ENCODE measurements at places on chromosomes 6 and 20.
A peak's percentile ranks its signal among the peaks of the same experiment; 100 is the strongest.

DNA sequence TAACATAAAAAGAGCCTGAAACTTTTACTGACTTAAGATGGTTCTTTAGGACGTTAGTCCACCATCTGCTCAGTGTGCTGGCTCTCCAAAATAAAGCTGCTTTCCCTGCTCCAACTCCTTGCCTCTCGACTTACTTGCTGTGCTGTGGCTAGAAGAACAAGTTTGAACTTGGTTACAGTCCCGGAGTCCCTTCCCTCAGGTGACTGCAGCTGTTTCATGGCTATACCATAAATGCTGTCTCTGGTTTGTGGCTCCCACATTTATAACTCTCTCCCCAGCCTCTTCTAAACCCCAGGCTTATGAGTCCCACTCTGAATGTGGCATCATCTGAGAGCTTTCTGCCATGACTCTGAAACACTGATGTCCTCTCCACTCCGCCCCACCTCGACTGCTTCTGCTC lies 306.4 kb upstream of the PRND start:
- H3K27me3 ChIP-seq, result no peaks in the 10 kb centered on the region
- no peaks in the 10 kb centered on the region for H3K4me1 ChIP-seq
- DNase-seq, result no peak

DNA sequence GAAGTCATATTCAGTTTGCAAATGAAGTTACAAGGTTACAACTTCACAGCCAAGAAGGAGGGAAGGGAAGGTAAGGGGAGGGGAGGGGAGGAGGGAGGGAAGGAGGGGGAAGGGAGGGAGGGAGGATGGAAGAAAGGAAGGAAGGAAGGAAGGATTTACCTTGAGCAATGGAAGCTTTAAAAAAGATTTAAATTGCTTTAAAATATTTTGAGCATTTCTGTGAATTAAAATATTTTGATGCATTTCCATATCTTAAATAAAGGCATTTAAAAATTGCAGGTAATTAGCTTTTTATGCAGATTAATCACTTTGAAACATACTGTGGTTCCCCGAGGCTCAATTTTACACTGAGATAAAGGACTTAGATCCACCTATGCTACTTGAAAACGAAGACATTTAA lies 618.0 kb downstream of the TFAP2A start:
- H3K27ac ChIP-seq, result no peak overlapping the region
- H3K27me3 ChIP-seq, result no peaks in the 10 kb centered on the region
- H3K36me3 ChIP-seq, result no peaks in the 10 kb centered on the region
- no peak overlapping the region for H3K4me3 ChIP-seq
- DNase-seq, result no peak
- H3K4me1 ChIP-seq, result no peaks in the 10 kb centered on the region

GRCh38 chr6:129929433-129929832 lies 68.3 kb upstream of the TMEM244 start:
- H3K27ac ChIP-seq, result no peak overlapping the region
- DNase-seq, result no peak
- no peaks in the 10 kb centered on the region for H3K36me3 ChIP-seq
- no peaks in the 10 kb centered on the region for H3K4me1 ChIP-seq

- H3K4me1 ChIP-seq, result no peaks in the 10 kb centered on the region
- H3K27ac ChIP-seq, result no peak overlapping the region
- no peak for DNase-seq
- H3K27me3 ChIP-seq, result peaks cover 12% of the 10 kb centered on the region
- no peaks in the 10 kb centered on the region for H3K36me3 ChIP-seq
- H3K4me3 ChIP-seq, result no peak overlapping the region
These were observed 14.2 kb upstream of the FAM162B start for GRCh38 chr6:116779573-116780164.

DNA sequence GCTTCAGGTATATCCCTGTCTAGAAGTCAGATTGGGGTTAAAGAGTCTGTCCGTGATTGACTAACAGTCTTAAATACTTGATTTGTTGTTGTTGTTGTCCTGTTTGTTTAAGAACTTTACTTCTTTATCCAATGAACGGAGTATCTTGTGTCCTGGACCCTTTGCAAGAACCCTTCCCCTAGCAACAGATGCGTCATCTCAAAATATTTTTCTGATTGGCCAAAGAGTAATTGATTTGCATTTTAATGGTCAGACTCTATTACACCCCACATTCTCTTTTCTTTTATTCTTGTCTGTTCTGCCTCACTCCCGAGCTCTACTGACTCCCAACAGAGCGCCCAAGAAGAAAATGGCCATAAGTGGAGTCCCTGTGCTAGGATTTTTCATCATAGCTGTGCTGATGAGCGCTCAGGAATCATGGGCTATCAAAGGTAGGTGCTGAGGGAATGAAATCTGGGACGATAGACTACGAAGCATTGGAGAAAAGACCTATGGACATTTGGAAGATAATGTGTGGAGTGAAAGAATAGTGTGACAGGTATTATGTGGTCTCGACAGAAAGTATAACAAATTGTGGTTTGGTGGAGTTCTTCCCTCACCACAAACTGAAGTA lies at the start of gene HLA-DRA:
Gene HLA-DRA (plus strand): TSS at position 286 of the 613 bp plus-strand sequence. CDS start 64 bp downstream, at position 350.
- H3K27ac ChIP-seq, result no peak within 1 kb of the TSS
- peak within 1 kb of the TSS; percentile 51 for H3K4me3 ChIP-seq
- no peaks in the 10 kb centered on the region for H3K36me3 ChIP-seq
- peak; percentile 87 for DNase-seq
- no peaks in the 10 kb centered on the region for H3K27me3 ChIP-seq

DNA sequence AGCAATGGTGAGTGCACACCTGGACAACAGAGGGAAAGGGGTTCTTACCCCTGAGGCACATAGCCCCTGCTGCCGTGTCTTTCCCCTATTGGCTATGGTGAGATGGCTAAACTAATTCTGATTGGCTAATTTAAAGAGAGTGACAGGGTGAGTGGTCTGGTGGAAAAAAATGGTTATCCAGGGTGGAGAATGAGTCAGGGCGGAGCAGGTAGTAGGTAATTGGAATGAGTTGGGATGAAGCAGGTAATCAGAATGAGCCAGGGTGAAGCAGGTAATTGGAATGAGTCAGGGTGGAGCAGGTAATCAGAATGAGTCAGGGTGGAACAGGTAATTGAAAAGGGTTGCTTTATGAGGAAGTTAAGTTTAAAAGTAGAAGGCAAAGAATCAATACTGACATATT lies 200.3 kb downstream of the EYA4 start:
- no peaks in the 10 kb centered on the region for H3K4me1 ChIP-seq
- H3K27me3 ChIP-seq, result no peaks in the 10 kb centered on the region
- H3K4me3 ChIP-seq, result no peak overlapping the region
- H3K27ac ChIP-seq, result no peak overlapping the region
- no peak for DNase-seq

DNA sequence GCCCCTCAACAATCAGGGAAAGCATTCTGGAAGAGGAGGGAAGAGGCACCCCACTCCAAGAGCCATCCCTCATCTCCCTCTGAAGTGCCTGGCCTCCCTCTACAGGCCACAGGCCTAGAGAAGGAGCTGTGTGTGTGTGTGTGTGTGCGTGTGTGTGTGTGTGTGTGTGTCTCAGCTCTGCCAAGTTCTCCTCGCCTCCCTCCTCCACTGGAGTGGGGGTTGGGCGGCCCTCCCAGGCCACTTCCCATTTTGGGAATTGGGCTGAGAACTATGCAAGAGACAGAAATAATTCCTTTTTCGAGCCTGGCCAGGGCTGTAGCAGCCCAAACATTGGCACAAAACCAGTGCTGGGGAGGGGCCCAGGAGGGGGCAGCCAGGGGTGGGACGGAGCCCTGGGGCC lies 35.7 kb downstream of the KCNB1 start:
- H3K4me3 ChIP-seq, result no peak overlapping the region
- DNase-seq, result no peak
- H3K36me3 ChIP-seq, result no peaks in the 10 kb centered on the region
- no peaks in the 10 kb centered on the region for H3K4me1 ChIP-seq
- no peak overlapping the region for H3K27ac ChIP-seq

DNA sequence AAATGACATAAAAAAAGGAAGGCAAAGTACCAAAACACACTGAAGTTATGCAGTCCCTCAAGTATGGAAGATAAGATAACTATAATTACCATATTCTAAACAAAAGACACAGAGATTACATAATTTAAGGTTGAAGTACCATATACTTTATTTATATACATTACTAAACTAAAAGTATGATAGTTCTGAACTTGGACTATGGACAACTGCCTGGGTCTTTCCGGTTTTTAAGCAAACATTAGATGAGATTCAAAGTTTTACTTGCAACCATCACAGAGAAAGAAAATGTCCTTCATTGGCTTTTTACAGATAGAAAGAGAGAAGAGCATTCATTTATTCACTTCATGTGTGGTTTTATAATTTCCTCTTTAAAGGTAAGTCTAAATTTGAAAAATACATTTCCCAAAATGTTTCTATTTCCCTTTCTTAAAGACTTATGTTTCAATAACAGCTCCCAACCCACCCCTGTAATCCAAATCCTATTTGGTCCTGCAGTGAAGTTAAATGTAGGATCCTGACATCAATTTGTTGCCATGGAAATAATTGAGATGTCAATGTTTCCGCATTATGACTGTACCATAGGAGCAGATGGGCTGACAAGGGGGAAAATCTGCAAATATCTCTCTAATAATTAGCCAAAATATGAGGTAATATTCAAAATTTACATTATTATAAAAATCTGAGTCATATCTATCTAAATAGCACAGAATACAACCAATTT lies 63.7 kb downstream of the PTPRK start:
- H3K27me3 ChIP-seq, result no peaks in the 10 kb centered on the region
- H3K4me1 ChIP-seq, result no peaks in the 10 kb centered on the region
- no peak overlapping the region for H3K4me3 ChIP-seq
- no peak overlapping the region for H3K27ac ChIP-seq
- DNase-seq, result no peak
- H3K36me3 ChIP-seq, result no peaks in the 10 kb centered on the region

DNA sequence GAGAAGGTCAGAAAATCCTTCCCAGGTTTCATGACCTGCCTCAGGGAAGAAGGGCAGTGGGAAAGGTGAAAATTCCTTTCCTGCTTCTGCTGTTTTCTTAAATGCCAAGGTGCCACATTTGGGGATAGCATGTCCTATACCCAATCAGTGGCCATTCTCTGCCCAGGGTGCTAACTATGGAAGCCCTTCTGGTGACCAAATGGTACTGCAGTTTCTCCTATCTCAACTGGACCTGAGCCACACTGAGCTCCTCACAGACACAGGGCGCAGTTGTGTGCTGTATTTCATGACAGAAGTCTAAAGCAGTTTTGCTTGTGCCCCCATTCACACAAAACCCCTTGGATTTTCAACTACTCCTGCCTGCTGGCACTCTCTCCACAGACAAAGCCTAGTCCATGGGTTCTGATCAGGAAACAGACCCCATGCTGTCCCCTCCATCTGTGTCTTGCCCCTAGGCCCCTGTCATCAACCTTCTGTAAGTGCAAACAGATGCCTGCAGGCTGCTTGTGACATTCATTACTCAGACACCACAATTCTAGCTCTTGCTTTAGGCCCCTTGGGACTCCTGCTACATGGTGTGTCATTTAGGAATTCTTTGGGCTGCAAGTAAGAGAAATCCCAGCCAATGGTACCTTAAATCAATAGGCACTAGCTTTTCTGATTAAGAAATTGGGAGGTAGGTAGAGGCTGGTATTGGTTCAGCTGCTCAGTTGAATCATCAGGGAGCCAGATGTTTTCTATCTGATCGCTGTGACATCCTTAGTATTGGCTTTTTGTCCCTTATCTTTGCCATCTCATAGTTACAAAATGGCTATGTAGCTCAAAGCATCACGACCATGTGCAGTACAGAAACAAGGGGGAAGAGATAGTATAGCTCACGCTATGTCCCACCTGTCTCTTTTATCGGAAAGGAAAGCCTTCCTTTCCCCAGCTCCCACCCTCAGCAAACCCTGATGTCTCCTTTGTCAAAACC lies 147.8 kb downstream of the CD83 start:
- H3K27me3 ChIP-seq, result no peaks in the 10 kb centered on the region
- no peak overlapping the region for H3K4me3 ChIP-seq
- H3K4me1 ChIP-seq, result peaks cover 13% of the 10 kb centered on the region
- no peak overlapping the region for H3K27ac ChIP-seq

DNA sequence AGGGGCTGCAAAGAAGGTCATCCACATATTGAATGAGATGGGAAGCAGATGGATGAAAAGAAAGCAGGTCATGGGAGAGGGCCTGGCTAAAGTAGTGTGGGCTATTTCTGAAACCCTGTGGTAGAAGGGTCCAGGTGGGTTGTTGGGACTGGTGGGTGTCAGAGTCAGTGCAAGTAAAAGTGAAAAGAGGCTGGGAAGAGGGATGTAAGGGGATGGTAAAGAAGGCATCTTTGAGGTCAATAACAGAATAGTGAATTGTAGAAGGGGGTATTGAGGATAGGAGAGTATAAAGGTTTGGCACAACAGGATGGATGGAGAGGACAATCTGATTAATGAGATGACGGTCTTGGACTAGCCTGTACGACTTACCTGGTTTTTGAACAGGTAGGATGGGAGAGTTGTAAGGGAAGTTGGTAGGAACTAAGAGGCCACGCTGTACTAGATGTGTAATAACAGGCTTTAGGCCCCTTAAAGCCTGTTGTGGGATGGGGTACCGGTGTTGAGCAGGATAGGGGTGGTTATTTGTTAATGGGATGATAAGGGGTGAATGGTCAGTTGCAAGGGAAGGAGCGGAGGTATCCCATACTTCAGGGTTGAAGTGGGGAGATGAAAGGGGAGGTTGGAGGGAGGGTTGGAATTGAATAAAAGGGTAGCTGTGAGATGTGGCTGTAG lies 748.9 kb upstream of the ADGRB3 start:
- no peak for DNase-seq
- H3K27ac ChIP-seq, result no peak overlapping the region
- no peak overlapping the region for H3K4me3 ChIP-seq
- H3K27me3 ChIP-seq, result no peaks in the 10 kb centered on the region

DNA sequence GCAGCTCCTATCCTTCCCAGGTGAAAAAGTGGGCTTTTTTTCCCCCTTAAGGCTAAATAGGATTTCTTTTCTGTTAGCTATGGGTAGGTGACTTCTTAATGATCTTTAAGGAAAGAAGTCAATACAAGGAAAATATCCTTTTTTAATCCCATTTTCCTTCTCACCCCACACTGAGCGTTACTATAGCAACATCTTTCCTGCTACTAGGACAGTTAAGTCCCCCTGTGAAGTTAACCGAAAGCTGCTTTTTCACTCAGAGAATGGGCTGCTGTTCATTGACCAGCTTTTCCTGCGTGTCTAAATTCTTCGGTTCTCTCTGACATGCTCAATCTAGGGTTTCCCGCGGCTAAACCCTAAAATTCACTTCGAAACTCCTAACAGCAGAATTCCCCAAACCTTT lies 173.1 kb upstream of the AGPAT4 start:
- no peak for DNase-seq
- H3K27ac ChIP-seq, result no peak overlapping the region
- H3K4me1 ChIP-seq, result no peaks in the 10 kb centered on the region

GRCh38 chr6:46867411-46867810 lies 54.3 kb downstream of the ADGRF5 start:
- no peak overlapping the region for H3K27ac ChIP-seq
- H3K36me3 ChIP-seq, result no peaks in the 10 kb centered on the region
- no peaks in the 10 kb centered on the region for H3K27me3 ChIP-seq
- no peaks in the 10 kb centered on the region for H3K4me1 ChIP-seq

All from CD4-positive, alpha-beta T cell (primary cell).